ENCODE measurements at places on chromosomes 5 and 9.

DNA sequence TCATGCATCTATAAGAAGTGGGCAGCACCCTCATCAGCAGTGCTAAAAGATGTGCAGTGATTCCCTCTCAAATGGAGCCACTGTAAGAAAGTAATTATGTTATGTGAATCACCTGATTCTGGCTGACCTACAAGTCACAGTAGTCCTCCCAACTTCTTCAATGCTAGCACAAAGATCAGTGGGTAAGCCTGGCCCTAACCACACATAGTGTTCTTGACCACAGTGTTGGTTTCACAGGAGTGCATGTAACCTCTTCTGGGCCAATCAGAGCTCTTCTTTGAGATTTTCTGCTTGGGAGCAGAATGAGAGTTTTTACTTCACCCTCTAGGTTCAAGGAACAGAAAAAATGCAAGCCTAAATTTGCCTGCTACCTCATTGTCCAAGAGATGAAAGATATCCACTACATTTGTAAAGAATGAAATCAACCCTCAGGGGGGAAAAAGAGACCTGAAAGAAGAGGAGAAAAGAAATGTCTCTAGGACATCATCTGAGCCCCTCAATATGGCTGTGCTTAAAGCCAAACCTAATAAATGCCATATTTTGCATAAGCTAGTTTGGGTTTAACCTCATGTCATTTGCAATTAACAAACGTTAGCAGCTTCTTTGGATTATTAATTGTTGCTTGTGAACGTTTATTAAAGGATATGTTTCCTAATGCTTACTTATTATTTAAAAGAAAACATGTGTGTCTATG is 65.3 kb upstream of the ADRB2 start:
- no peak for DNase-seq

- no peak for DNase-seq
These were observed 33.6 kb upstream of the RASGRF2 start for GRCh38 chr5:80926536-80926935.

DNA sequence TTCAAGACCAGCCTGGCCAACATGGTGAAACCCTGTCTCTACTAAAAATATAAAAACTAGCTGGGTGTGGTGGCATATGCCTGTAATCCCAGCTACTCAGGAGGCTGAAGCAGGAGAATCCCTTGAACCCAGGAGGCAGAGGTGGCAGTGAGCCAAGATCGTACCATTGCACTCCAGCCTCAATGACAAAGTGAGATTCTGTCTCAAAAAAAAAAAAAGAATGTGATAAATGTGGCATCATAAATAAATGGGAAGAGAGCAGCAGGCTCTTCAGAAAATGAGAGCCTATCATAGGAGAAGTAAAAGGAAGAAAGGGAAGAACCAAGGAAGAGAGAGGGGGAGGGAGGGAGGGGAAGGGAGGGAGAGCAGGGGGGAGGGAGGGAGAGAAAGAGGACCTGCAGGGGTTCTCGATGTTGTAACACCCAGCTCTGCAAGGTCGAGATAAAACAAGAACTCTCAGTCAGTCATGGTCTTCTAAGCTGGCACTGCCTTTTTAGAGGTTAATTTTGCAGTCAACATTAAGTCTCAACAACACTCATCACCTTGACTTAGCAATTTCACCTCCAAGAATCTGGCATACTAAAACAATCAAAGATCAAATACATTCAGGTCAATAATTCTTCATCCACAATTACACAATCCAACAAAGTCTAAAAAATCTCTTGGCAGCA is 68.7 kb upstream of the SIMC1 start:
- DNase-seq: no peak

DNA sequence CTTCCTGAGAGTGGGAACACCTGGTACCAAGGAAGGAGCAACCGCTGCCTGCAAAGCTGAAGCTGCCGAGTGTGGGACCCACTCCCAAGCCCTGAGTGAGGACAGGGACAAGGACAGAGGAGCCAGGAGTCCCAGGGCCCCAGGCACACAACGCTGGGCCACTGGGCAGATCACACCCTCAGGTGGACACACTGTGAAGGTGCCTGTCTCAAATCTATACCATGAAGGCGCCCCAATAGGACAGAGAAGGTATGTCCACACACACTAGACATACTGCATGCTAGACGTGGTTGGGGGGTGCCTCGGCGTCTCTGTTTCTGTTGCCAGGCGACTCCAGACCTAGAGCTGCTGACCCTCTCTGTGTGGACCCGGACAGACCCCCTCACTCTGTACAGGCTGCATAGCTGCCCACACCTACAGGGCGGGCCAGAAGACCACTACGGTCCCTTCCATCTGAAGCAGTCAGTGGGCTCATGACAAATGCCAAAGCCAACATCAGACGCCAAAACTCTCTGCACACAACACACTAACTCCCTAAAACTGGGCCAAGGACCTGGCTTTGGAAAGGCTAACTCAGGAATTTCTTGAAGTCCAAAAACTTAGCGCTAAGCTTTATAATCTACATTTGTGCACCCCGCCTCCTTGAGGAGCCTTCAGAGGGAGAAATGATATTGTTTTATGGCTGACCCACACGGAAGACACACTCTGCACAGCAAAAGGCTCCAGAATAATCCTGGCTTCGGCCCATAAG is 60.7 kb downstream of the ROR2 start:
- no peak for DNase-seq

- no peak for DNase-seq
These were observed 82.0 kb upstream of the TRIO start for GRCh38 chr5:14061106-14061505.

DNA sequence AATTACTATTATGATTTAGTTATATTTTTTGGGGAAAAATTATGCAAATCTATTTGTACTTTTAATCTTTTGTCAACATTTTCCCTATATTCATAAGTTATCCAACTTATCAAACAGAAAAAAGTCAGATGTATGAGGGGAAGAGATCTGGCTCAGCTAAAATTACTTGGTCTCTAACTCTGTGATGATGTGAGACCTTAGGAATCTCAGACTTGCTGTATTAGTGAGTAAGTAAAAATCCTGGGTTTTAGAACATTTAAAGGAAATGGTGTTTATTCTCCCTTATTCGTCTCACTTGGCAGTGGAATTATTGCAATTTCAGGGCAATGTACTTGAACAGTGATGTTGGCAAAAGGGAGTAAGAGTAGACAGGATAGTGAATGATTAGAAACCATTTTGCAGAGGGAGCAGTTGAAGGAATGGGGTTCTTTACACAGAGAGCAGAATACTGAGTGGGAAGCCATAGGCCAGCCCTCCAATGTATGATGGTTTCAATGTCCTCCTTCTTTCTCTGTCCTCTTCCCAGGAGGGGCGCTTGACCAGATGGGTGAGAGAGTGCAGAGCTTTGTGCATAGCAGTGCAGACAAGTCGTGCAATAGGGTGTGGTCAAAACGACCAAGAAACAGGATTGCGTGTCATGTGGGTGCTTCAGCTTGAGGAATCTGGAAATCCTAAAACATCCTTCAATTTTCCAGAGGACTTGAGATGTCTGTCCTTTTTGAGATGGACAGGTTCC is 91.7 kb downstream of the TENT4A start:
- DNase-seq: no peak

DNA sequence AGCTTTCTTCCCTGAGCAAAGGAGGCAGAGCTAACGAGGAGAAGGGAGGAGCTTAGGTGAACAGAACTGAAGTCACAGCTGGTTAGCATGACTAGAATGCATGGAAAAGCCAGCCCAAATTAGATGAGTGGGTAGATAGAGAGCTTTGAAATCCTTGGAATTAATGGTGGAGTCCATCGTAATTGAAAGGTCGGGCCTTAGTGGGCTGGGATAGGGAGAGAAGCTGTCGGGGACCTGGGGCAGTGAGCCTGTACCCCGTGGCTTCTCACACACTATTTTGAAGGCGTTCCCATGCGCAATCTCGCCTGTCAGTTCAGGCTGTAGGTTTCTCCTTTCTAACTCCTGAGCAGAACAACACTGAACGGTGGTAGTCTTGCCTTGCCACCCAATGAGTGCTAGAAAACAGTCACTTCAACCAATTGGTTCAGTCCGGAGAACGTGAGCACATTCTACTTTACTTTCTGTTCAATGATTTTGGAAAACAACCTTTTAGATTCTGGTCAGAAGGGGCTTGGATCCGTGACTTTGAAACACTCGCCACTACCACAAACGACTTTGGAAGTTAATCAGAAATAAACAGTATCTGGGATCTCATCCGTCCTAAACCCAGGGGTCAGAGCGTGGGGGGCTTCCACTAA is 655 bp upstream of the RAI14 start:
- DNase-seq: no peak

GRCh38 chr5:170164921-170165320 is 59.2 kb downstream of the FOXI1 start:
- DNase-seq: no peak

GRCh38 chr5:142125963-142126362 is 17.4 kb downstream of the NDFIP1 start:
- no peak for DNase-seq

GRCh38 chr9:127175319-127175715 is 52.9 kb upstream of the ANGPTL2 start:
- no peak for DNase-seq

DNA sequence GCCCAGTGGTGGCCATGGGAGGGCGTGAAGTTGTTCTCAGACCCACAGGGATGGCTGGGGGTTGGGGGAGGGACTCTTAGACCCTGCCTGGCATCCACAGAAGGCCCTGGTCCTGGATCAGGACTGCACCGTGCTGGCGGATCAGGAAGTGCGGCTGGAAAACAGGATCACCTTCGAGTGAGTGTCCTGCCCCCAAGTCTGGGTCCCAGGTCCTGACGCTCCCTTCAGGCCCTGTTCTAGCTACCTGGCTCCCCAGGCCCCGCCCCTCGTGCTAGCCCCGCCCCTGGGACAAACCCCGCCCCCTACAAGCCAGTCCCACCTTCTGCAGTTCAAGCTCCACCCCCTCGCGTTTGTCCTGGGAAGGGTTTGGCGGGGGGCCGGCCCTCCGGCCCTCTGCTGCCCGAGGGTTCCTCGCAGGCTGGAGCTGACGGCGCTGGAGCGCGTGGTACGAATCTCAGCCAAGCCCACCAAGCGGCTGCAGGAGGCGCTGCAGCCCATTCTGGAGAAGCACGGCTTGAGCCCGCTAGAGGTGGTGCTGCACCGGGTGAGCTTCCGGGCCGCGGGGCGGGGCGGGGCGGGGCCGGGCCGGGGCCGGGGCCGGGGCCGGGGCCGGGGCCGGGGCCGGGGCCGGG is 12.9 kb downstream of the RGS14 start:
- peak; percentile 41 for DNase-seq

GRCh38 chr5:145681686-145682085 is 153.5 kb downstream of the PRELID2 start:
- DNase-seq: no peak

DNA sequence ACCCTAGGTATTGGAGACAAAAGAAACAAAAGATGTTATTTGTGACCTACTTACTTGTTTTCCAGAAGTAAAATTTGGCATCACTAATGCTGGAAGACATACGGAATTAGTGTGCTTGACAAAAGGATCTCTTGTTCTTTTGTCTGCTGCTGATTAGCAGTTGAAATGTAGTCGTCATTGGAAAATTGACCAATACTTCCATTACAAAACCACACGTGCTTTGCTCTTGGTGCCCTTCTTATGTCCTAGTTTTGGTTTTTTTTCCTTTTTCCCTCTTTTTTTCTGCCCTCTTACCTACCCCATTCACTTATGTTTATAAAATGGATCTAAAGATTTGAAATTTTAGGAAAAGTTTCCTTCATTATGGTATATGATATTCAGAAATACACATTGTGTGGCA is 197.4 kb downstream of the FER start:
- no peak for DNase-seq

DNA sequence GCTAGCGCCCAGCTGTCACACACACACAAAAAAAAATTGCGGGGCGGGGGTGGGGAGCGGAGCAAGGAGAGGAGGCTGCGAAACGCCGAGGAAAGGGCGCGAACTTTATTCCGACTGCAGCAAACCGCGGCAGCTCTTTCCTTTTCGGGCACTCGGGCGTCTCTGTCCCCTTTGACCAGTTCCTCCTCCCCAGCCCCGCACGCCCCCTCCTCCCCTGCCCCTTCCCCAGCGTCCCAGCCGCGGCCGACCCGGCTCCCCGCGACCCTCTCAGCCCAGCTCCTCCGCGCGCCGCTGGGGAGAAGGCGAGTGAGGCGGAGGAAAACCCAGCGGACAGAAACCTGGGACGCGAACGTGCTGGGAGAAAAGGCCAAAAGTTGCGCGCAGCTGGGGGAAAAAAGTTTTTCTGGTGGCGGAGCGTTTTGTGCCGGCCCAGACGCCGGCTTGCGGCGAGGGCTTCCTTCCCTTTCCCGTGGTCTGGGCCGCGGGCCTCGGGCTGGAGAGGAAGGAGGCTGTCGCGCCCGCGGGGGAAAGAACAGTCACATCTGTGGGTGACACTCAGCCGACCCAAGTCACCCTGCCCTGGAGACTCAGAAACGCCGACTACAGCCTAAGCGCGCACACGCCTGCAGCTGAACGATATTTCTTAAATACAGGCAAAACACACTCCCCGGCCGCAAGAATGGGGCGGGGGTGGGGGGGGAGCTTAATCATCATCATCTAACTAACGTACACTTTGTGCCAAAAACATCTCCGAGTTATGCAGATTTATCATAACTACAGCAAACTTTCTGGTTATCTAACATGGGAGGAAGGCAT is 1.1 kb upstream of the BNC2 start:
- DNase-seq: no peak

- DNase-seq: no peak
These were observed 71.4 kb upstream of the COL5A1 start for GRCh38 chr9:134570151-134570621.

GRCh38 chr9:78575081-78575480 is 278.2 kb downstream of the PSAT1 start:
- DNase-seq: no peak

- no peak for DNase-seq
These were observed 122.6 kb downstream of the APBA1 start for GRCh38 chr9:69549310-69550202.

DNA sequence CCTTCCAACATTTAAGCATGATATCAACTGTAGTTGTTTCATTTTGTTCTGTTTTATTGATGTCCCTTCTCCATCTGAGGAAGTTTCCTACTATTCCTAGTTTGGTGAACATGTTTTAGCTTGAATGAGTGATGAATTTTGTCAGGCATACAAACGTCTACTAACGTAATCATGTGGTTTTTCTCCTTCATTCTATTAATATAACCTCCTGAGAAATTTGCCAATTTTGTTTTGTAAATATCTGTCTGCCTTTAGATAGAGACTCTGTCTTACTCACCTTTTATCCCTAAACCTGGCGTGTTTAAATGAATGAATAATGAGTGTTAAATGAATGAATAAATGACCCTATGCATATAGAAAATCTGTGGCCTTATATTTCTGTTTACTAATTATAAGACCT is 26.5 kb upstream of the NREP start:
- no peak for DNase-seq

DNA sequence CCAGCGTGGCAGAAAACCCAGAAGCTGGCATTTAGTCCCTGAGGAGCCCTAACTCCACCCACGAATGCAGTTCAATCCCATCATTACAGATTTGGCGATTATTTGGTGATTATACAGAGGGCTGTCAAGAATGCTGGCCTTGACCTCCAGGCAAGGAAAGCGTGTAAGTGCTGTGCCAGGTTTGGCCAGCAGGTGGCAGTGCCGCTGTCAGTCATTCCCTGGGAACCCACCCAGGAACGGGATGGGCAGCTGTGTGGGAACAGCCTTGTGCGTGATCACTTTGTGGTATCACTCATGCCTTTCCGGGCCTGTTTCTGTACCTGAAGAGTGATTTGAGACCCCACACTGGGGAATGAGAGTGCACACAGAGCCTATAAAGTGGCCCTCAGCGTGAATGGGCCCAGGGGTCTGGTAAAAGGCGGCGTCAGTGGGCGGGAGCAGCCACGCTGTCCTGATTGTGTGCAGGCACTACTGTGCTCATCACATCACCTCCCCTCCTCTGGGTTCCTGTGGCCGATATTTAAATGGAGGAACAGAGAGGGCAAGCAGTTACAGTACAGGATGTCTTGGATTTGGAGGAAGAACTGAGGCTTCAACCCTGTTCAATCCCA is 215.6 kb downstream of the ROR2 start:
- DNase-seq: peak; percentile 40

GRCh38 chr9:20925256-20926045 is 106.0 kb downstream of the HACD4 start:
- no peak for DNase-seq

All from effector CD8-positive, alpha-beta T cell (primary cell).